ENCODE measurements at places on chromosomes 3 and 15.
A peak's percentile ranks its signal among the peaks of the same experiment; 100 is the strongest.

- DNase-seq, result no peak
These were observed 57.6 kb downstream of the AAGAB start for GRCh38 chr15:67196672-67197363.

- DNase-seq, result no peak
These were observed 972.8 kb downstream of the PLOD2 start for GRCh38 chr3:145188079-145188770.

GRCh38 chr3:20074226-20075063, 34.2 kb downstream of the KAT2B start:
- DNase-seq, result peak; percentile 34

DNA sequence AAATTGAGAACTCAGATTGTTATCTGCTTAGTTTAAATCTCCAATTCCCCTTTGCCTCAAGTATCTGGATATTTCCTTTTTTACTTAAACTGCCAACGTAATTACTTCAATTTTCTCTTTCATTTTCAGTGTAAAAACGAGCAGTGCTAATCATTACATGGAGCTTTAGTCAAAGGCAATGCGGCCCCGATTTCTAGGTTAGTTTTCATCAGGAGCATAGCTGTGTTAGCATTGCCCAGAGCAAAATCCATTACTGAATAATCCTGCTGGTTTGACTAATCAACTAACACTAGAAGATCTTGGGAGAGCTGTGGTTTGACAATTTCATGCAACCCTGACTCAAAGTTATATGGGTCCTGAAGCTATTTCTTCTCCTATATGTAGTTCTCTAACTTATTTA, 46.2 kb downstream of the ZPLD1 start:
- no peak for DNase-seq

- DNase-seq, result no peak
These were observed 127.5 kb upstream of the THRB start for GRCh38 chr3:24622138-24622537.

DNA sequence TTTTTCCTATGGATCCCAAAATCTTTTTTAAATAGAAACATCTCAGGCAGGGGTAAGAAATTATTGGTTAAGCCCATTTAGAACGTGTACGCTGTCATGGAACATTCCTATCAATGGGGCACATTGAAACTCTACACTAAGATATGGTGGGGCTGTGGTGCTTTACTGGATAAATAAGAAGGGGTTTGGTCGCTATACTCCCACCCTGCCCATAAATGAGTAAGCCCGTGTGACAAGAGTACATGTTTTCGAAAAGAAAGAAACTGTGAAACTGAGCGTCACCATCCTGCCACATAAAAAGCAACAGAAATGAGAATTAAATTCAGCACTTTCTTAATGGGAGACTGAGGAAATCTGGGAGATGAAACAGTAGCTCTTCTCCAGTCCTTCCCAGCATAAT, 929.7 kb upstream of the CFAP20DC start:
- no peak for DNase-seq

DNA sequence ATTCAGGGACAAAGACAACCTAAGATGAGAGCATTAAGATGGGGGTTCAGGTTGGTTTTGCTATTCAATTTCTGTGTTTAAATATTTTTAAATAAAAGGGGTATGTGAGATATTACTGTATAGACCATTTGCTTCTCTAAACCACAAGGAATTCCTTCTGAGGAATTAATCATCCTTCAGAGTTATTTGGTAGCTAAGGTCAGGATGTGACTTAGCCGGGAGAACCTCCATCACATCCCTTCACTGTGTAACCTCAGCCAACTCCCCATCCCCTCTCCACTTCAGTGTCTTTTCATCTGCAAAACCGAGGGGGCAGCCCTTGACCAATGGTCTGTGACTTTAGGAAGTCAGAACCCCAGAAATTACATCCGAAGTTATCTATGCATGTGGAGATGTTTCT, 48.7 kb upstream of the SKOR1 start:
- DNase-seq, result no peak

- DNase-seq, result no peak
These were observed 5.2 kb downstream of the GCSAM start for GRCh38 chr3:112127522-112128494.

DNA sequence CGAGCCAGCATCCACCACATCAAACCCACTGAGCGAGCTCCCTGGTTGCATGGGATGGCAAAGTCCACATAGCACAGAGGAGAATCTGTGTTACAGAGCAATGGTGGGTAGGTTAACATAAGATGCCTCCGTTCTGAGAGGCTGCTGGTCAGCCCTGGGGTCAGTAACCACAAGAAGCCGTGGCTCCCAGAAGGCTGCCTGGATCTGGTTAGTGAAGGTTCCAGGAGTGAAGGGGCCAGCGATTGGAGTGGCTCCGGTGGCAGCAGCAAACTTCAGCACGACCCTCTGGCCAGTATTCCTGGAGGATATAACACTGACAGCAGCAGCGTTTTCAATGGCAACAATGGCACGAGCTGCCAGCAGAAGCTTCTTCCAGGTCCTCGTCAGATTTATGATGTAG, 18.4 kb upstream of the PIGZ start:
- no peak for DNase-seq

DNA sequence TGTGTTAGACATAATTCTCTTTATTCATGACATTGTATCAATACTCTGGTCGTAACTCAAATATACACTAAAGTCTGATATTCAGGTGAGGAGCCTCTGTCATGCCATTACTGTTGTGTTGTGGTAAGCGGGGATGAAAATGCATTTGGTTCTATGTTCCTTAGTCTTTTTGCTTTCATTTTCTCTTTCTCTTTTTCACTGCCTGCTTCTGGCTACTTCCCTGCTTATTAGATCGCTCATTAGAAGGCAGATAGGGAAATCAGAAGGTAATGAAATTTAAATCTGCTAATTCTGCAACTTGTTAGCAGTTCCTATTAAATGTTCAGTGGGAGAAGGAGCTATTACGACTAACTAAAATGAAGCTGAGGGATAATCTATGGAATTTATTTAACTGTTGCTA, 345.0 kb downstream of the GRM7 start:
- DNase-seq, result no peak

DNA sequence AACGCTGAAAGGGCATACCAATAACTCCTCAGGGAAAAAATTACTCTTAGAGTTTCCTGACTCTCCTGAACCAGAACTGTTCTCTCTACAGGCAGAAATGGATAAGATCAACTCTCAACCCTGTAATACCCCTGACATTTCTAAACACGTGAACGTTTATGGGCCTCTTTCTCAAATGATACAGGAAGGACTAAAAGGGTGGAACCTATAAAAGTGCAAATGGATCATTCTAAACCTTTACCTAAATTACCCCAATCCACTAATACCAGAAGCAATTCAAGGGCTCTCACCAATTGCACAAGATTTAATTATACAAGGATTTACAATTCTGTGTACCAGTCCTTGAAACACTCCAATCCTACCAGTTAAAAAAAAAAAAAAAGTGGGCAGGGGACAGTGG, 98.0 kb upstream of the FAM174B start:
- no peak for DNase-seq

DNA sequence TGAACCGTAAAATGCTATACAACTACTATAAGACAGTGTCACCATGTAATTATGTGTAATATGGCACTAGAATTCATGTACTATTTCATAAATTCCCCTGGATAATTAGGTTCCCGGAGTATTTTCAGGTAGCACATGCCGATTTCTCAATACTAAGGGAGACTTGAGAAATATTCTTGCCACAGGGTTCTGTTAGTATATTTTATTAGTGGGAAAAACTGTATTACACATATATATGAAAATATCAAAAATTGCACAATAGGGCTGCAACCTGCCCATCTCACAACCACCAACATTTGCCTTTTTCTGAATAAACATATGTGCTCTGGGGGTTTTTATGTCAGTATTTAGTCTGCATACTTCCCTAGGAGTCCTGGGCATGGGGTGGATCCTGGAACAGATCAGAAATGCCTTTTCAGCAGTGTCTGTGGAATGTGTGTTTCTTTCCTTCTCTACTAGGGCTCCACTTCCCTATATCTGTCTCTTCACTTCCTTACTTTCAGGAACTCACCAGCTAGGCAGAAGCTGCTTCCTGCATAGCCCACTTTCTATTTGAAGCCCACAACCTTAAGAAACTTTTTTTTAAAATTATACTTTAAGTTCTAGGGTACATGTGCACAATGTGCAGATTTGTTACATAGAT, 87.5 kb downstream of the RPL39L start:
- no peak for DNase-seq

DNA sequence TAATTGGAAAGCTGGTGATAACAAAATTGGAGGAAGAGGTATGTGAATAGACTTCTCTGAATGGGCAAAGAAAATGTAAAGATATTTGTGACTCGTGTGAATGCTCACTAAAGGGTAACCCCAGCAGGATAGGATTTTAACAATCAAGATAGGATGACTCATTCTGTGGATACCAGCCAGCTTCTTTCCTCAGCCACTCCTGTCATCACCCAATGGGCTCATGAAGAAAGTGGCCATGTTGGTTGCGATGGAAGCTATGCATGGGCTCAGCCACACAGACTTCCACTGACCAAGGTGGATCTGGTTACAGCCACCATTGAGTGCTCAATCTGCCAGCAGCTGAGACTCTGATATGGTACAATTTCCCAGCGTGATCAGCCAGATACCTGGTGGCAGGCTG, 40.9 kb downstream of the STRIT1 start:
- DNase-seq, result no peak

DNA sequence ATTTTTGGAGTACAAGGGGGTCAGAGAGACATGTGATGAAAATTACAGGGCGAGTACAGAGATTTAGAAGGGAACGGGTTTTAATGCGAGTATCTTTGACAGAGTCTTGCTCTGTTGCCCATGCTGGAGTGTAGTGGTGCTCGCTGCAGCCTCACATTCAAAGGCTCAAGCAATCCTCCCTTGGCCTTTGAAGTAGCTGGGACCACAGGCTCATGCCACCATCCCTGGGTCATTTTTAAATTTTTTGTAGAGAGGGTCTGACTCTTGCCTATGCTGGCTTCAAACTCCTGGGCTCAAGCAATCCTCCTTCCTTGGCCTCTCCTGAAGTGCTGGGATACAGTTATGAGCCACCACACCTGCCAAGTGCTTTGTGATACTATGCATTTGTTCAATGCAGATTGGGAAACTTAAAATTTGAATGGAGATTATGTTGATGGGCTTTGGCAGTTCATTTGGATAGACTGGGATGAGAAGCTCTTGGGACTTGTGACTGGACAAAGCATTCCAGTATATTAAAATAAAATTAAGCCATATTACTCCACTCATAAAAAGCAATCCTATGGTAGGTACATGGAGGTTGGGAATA, 4.0 kb upstream of the LMLN start:
- no peak for DNase-seq

DNA sequence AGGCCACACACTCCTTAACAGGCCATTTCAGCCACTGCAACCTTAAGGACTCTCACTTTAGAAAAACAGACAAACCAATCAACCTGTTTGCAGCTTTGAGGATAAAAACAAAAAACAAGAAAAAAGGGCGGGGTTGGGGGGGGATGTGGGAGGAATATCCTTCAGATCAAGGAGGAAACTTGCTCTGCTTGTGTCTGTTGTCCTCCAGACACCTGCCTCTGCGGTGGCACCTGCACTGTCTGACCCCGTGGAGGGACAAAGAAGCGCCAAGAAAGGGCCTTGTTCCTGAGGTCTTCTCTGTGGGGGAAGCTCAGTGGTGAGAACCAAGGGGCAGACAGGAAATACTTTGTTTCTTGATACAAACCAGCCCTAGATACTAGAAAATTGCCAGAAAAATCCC, 70.5 kb downstream of the POLR2M start:
- DNase-seq, result no peak

- no peak for DNase-seq
These were observed 26.7 kb downstream of the CGNL1 start for GRCh38 chr15:57403017-57403416.

DNA sequence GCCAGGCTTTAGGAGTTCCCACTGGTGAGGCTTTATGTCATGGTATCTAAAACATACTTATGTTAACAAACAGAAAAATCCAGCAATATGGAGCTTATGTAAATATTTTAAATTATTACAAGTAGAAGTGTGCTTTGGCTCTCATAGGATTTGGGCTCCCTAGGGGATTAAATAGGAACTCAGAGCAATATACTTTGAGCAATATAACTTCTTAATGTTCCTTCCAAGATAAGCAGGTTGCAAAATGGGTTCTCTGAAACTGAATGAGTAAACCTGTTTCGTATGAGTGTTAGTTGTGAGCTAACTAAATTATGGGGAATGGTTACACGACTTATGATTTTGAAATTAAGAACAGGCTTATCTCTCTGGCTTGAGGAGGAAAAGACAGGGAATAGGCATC, 366.1 kb upstream of the ZNF385D start:
- no peak for DNase-seq

- no peak for DNase-seq
These were observed 5.4 kb upstream of the JMJD7 start for GRCh38 chr15:41822471-41822870.

GRCh38 chr3:129506231-129506742, 22.2 kb upstream of the RHO start:
- no peak for DNase-seq

All from fibroblast of the conjunctiva (primary cell).